Hematopoietic multipotent progenitor cell treated with erythropoietin and hydrocortisone succinate and interleukin-3 and kit ligand, for 15 days (in vitro differentiated cells): ENCODE measurements at places on chromosomes 4 and X.

DNA sequence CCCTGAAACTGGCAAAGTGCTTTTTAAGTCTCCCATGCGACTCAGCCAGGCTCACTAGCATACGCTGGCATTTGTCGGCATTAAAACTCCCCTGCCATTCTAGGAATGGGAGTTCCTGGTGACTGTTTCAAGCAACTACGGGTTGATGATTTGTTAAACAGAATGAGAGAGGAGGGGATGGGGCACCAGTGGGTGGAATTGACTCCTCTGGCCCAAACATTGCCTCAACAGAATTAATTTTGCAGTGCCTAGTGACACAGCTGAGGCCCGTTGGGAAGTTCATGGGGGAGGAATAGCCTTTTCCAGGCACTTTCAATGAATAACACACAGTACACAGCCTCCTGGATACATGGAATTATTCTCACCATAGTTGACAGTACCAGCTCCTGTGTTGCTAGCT is 30.1 kb downstream of the NEUROG2 start:
- DNase-seq = no peak

- no peak for DNase-seq
These were observed 28.5 kb downstream of the PCDH19 start for GRCh38 chrX:100381619-100382018.

GRCh38 chrX:77398330-77398954 is 48.7 kb upstream of the FGF16 start:
- DNase-seq = no peak

GRCh38 chrX:53606456-53606855 is 80.1 kb downstream of the HUWE1 start:
- no peak for DNase-seq

- DNase-seq = no peak
These were observed 11.6 kb upstream of the H2AZ1 start for GRCh38 chr4:99961711-99962110.

DNA sequence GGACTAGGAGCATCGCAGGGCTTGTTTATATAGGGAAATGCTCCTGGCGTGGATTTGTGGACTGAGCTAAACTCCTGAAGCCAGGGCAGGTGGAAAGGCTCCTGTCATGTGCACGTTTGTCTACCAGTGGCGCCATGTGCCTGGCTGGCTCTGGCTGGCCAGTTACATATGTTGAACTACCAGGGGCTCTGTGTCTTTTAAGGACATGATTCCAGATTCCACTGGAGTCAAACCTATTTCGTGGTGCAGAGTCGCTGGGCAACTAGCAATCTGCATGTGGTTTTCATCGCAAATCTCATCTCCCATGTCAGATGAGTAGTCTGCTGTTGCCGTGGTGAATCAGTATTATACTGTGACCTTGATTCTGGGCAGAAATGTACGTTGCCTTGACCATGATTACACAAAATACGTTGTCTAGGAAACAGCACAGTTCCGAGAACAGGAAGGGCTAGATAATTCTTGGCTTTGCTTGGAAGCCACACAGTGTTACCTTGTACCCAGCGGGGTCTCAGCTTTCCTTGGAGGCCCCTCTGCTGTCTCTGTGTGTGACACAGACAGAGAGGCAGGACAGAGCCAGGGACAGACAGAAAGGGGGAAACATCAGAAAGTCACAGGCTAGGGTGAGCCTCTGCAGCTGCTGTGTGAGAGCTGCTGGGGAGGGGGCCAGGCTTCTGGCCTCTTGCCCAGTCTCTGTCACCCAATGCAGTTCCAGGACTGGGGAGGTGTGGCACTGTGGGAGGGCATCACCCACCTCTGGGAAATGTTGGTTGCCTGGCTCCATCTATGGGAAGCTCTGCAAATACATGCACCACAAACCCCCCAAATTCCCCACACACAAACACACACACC is 19.2 kb downstream of the PNMA6E start:
- no peak for DNase-seq

DNA sequence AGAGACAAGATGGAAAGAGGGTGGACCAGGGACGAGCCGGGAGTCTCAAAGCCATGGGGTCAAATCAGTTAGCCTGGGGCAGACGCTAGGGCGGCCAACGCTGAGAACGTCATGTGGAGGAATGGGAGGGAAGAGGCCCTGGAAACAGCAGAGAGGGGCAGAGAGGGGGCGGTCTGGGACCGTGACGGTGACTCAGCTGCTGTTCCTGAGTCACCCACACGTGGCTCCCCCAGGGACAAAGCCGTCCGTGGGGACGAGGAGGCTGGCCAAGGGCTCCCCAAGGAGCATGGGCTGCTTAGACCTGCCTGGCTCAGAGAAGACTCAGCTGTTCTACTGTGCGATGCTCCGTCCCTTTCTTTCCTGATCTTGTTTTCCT is 108.4 kb upstream of the LRPAP1 start:
- no peak for DNase-seq

- DNase-seq = no peak
These were observed 230.6 kb downstream of the PCDH7 start for GRCh38 chr4:30950737-30951136.
